CD4-positive, alpha-beta T cell (primary cell): ENCODE measurements at places on chromosomes 11 and 22. TPM values are rescaled to one million over a fixed set of nuclear protein-coding genes. Genes with fewer than 3 reads are reported as not detected.

GGTLC2 gene
- total RNA-seq = not detected

OR2D2 gene
- not detected for total RNA-seq

TMEM135 gene
- 15.6 TPM for total RNA-seq

FOLR1 gene
- total RNA-seq = not detected

IGSF22 gene
- 5.0 TPM for total RNA-seq

DNA sequence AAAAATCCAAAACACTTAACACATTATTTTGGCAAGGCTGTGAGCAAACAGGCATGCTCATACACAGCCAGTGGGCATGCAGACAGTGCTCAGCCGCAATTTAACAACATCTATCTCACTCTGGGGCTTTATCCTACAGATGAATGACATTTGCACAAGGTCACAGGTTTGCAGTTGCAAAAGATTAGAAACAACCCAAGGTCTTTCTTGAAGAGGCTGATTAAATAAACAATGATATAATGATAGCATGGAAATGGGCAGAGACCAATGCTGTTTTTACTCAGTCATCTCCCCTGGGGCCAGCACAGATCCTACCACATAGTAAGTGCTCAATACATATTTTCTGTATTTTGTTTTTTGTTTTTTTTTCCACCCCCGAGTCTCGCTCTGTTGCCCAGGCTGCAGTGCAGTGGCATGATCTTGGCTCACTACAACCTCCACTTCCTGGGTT lies 9.4 kb downstream of the A4GALT start:
- H3K27ac ChIP-seq = no peak overlapping the region
- H3K4me1 ChIP-seq = no peaks in the 10 kb centered on the region
- DNase-seq = no peak
- no peaks in the 10 kb centered on the region for H3K36me3 ChIP-seq

DNA sequence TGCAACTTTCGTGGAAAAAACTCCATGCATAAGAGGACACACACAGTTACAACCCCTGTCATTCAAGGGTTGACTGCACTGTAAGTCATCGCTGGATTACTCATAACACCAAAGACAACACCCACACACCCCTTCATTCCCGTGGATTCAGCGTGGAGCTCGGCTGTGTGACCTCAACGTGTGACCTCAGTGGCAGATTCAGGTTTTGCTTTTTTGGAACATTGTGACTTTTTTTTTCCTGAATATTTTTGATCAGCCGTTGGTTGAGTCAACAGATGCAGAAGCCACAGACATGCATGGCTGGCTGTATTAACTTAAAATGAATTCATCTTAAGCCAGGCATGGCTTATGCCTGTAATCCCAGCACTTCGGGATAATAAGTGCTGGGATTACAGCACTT lies 19.7 kb upstream of the MUC5AC start:
- no peak overlapping the region for H3K4me3 ChIP-seq
- H3K4me1 ChIP-seq = no peaks in the 10 kb centered on the region
- no peak for DNase-seq
- H3K27ac ChIP-seq = no peak overlapping the region
- H3K27me3 ChIP-seq = no peaks in the 10 kb centered on the region
- no peaks in the 10 kb centered on the region for H3K36me3 ChIP-seq

GRCh38 chr11:101617735-101618332 lies 34.0 kb upstream of the TRPC6 start:
- no peaks in the 10 kb centered on the region for H3K27me3 ChIP-seq
- no peak for DNase-seq
- H3K27ac ChIP-seq = no peak overlapping the region
- H3K4me3 ChIP-seq = no peak overlapping the region
- no peaks in the 10 kb centered on the region for H3K4me1 ChIP-seq
- H3K36me3 ChIP-seq = no peaks in the 10 kb centered on the region

GRCh38 chr11:62666259-62666926 lies 1.3 kb downstream of the CSKMT start:
- no peaks in the 10 kb centered on the region for H3K27me3 ChIP-seq
- H3K36me3 ChIP-seq = peaks cover 21% of the 10 kb centered on the region
- H3K27ac ChIP-seq = peak overlapping the region; percentile 88
- peaks cover 60% of the 10 kb centered on the region for H3K4me1 ChIP-seq
- DNase-seq = no peak

- H3K4me1 ChIP-seq = no peaks in the 10 kb centered on the region
- no peak for DNase-seq
- no peak overlapping the region for H3K4me3 ChIP-seq
Measured at GRCh38 chr11:83725728-83726127, 439.6 kb upstream of the CCDC90B start.

DNA sequence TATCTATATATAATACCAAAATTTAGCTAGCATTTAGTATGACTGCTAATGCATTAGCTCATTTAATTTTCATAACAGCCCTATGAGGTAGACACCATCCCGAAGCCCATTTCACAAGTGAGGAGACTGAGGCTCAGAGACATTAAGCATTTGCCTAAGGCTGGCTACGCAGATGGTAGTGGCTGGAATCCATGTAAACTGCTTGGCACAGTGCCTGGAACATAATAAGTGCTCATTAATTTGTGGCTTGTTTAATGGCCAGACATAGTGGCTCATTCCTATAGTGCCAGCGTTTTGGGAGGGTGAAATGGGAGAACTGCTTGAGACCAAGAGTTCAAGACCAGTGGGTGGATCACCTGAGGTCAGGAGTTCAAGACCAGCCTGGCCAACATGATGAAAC lies 17.8 kb upstream of the TP53I11 start:
- H3K4me3 ChIP-seq = no peak overlapping the region
- H3K27ac ChIP-seq = no peak overlapping the region
- H3K36me3 ChIP-seq = no peaks in the 10 kb centered on the region
- no peaks in the 10 kb centered on the region for H3K4me1 ChIP-seq
- DNase-seq = no peak
